ENCODE measurements at places on chromosomes 16 and 17.

- no peak for ATAC-seq
Measured at GRCh38 chr16:85628645-85629044, 15.5 kb downstream of the GSE1 start.

- ATAC-seq, result no peak
Measured at GRCh38 chr16:13940397-13940933, 20.5 kb downstream of the ERCC4 start.

GRCh38 chr17:1177016-1177700, 2.6 kb downstream of the ABR start:
- no peak for ATAC-seq

GRCh38 chr17:1733759-1734158, 8.9 kb upstream of the SERPINF2 start:
- ATAC-seq, result no peak

- ATAC-seq, result no peak
Measured at GRCh38 chr16:71540-72401, 660 bp downstream of the RHBDF1 start.

- ATAC-seq, result no peak
Measured at GRCh38 chr17:17748179-17748578, 66.9 kb downstream of the RAI1 start.

GRCh38 chr17:71183066-71183660, 937.7 kb upstream of the SOX9 start:
- no peak for ATAC-seq

- ATAC-seq, result no peak
Measured at GRCh38 chr16:89046491-89046890, 47.2 kb upstream of the ACSF3 start.

GRCh38 chr17:81448950-81449349, 53.7 kb downstream of the BAHCC1 start:
- ATAC-seq, result no peak

DNA sequence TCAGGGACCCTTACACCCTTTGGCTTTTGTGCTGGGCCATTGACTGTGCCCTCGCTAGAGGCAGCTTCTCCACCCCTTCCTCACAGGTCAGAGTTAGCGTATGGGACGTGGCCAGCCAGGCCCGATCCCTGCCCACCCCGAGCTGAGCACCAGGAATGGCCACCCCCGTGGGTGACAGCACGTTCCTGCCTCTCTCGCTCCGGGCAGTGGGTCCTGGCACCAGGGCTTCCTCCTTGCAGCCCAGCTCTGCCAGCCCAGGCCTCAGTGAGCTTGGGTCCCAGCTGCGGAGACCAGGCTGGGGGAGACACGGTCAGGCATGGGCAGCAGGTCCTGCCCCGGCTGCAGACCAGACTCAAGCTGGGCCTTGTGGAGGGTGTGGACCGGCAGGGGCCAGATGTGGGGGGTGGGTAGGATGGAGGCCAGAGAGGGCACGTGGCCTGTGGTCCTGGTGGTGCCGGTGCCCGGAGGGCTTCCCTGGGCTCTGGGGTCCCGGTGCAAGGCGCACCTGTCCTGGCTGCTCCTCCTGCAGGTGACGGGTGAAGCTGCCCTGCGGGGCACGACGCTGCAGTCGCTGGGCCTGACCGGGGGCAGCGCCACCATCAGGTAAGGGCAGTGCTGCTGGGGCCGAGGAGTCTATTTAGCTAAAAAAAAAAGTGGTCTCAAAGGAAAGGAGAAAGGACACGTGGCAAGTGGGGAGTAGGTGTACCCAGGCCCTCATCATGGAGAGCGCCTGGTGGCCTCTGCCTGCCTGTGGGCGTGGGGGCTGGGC, 18.2 kb downstream of the ASPSCR1 start:
- no peak for ATAC-seq

DNA sequence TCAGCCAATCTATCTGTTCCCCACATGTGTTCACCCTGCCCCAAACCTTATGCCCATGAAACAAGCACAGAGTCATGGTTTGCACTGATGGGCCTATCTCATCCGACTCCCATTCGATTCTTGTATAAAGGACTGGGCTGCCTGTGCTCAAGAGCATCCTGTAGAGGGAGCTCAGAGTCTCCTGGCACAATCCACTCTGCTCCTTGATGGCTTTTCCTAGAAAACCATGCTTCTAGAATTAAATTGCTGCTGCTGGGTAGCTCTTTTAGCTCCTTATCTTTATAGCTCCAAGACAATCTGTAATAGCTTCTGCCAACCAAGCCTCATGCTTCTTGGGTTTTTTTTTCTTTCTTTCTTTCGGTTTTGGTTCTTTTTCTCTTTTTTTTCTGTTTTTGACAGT, 9.7 kb downstream of the ZNF19 start:
- no peak for ATAC-seq

- no peak for ATAC-seq
Measured at GRCh38 chr17:8742819-8743218, 1.8 kb downstream of the CCDC42 start.

DNA sequence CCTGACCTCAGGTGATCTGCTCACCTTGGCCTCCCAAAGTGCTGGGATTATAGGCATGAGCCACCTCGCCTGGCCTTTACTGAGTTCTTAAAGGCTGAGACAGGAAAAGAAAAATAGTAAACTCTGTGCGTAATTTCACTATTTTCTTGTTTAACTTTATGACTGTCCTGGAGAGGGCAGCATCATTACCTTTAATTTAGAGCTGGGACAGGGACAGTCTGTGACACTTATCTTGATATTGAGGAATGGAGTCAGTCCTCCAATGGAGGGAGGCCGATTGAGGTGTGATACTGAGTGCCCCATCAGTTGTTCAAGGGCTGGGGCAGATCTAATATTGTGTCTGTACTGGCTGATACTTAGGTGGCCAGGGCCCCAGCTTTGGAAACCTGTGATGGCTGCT, 21.5 kb upstream of the SPN start:
- peak; percentile 42 for ATAC-seq

DNA sequence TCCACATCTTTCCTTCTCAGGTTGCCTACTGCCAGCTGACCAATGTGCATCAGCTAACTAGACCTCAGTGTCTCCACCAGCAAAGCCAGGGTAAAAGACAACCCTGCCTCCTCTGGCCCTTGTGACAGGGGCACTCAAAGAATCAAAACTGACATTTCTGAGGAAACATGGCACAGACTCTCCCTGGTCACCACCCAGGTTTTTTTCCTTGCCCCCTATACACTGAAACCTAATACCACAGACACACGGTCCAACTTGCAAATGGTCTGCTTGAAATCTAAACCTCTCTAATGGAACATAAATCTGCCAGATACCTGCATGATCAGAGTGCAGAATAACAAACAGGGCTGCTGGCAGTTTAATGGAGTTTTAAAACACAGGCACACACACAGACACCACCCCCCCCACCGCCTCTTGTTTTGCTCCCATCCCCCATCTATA, 19.5 kb upstream of the CORO6 start:
- ATAC-seq, result no peak

DNA sequence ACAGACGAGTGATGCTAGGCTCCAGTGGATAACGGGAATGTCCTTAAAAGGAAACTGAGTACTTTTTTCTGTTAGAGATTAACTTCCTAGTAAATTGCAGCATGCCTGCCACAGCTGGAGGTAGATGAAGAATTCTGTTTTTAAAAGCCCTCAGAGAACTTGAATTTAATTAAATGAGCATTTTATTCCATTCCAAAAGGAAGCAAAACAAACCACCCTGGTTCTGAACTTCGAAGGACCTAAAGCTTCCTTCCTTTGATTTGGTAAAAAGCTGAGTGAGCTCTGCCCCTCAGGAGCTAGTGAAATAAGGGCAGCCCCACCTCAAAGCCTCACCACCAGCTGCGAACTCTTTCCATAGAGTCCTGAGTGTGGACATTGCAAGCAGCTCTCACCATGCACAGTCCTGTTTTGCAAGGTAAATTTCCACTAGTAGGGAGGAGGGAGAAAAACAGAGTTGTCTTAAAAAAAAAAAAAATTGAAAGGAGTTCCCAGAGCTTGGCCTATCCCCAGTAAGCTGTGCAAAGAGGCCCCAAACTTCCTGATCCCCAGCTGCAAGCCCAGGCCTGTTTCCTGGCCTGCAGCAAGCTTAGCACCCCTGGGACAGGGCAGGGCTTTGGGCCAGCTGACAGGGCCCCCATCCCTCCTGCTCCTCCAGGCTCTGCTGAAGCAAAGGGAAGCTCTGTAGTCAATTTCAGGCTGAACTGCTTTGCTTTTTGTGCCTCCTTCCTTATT, 11.2 kb downstream of the CHD9NB start:
- no peak for ATAC-seq

- ATAC-seq, result peak; percentile 86
Measured at GRCh38 chr17:7561589-7562207, at the start of gene SENP3. TSS of gene SENP3 (plus strand) at chr17:7561919. CDS start at chr17:7563077, 1,158 bp downstream.

DNA sequence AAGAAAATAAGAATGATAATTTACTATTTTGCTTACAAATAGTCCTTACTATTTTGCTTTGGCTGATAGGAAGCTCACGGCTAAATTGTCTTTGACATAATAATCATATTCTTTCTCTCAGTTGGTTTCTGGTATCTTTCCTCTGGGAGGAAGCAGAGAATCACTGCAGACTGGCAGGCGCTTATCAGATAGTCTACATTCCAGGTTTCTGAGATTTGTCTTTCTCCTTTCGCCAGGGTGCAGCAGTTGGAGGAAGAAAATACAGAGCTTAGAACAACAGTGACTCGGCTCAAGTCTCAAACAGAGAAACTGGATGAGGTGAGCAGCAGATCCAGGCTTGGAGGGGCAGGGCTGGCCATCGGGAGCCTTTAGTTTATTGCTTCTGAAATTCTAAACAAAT, 136.1 kb downstream of the RAB11FIP4 start:
- ATAC-seq, result no peak

DNA sequence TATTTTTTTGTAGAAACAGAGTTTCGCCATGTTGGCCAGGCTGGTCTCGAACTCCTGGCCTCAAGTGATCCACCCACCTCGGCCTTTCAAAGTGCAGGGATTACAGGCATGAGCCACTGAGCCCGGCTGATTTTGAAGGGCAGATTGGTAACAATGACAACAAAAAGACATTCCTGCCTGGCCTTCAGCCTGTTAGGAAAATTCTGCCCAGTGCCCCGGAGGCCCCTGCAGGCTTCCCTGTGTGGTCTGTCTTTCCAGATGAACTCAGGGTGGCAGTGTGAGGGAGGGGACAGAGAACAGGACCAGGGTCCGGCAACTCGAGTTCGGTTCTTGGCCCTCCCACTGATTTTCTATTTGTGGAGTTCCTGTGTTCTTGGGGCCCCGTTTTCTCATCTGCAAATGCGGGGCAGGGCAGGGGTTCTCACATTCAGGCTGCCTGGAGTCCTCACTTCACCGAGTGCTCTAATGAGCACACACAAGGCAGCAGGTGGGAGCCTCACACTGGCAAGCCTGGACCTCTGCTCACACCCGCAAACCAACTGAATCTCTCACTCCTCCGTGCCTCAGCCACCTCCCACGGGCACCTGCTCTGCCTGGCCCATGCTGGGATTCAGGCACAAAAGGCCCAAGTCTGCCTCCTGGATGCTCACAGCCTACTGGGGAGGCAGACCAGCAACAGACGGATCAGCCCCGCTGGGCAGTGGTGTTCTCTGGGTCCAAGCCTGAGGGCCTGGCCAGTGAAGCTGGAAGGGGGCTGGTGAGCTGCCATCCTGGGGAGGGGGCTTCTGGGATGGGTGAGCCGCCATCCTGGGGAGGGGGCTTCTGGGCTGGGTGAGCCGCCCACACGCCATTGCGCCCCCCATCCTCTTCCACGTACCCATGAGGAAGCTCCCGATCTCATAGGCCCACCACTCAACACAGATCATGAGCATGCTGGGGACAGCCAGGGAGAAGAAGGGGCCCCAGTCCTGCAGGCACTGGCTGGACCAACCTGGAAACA, 10.3 kb downstream of the SLC47A2 start:
- ATAC-seq, result no peak

GRCh38 chr16:78421181-78421708, 321.8 kb downstream of the WWOX start:
- no peak for ATAC-seq

DNA sequence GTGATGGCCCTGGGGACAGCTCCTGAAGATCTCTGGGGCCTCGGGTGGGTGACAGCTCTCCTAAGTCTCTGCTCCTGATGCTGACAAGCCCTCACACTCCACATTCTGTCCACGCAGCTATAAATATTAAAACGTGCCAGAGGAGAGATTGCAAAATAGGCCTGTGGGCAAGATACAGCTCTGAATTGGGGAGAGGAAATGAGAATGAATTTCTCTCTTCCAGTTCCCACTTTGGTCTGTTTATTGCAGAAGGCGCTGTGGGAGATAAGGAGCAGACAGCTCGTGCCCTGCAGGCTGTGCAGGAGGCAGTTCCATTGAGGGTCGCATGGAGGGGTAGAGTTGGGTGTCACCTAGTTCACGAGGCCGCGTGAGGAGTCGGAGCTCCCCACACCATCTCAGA, 87.5 kb upstream of the SDK2 start:
- ATAC-seq, result no peak

Data from activated CD4-positive, CD25-positive, alpha-beta regulatory T cell treated with anti-CD3 and anti-CD28 coated beads, Interleukin-2, amount 50 U/mL, for 24 hours (primary cell).